Stimulated activated CD4-positive, alpha-beta T cell treated with anti-CD3 and anti-CD28 coated beads, Interleukin-2, amount 100 ng/mL, for 24 hours (primary cell): ENCODE measurements at places on chromosomes 6 and 20.

GRCh38 chr6:107116328-107116892, 1.1 kb upstream of the BEND3 start:
- DNase-seq: peak; percentile 23

DNA sequence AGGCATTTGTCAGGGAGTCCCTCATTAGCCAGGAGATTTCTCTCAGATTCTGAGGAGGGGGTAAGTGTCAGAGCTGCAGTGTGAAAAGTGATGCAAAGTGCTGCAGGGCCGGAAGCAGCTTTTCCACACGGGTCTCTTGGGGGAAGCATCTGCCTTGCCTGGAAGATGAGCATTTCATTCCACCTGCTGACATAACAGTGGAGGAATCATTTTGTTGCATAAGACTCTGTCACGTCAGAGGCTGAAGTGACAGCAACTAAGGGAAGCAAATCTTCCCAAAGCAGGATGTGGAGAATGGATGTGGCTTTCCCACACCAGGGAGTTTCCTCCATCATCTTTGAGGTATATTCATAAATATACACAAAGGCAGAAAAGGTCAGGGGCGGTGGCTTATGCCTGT, 22.8 kb downstream of the DCBLD1 start:
- DNase-seq: no peak

DNA sequence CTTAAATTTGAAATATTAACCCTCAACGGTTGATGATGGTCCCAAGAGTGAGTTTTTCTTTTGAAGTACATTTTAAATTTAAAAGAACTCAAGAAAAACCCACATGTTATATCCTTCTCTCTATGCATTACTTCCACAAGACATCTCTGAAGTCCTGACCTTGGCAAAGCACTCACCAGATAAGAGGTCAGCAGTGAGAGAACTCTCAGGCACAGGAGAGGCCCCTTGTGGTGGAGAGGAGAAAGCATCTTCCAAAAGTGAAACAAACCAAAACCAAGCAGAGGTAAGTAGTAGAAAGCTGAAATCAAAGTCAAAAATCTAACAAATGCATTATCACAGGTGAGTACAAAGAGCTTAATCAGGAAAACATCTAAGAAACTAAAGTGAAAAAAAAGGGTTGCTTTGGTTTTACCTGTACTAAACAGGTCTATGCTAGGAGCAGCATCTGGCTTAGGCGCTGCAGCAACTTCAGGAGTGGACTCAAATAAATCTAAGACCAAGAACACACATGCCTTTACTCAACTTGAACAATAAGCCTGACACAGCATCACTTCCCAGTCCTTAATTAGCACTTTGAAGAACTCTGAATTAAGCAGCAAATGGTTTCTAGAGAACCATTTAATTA, 80.5 kb downstream of the PRSS35 start:
- DNase-seq: no peak

- no peak for DNase-seq
These were observed 28.3 kb downstream of the RIN2 start for GRCh38 chr20:19786311-19786710.

DNA sequence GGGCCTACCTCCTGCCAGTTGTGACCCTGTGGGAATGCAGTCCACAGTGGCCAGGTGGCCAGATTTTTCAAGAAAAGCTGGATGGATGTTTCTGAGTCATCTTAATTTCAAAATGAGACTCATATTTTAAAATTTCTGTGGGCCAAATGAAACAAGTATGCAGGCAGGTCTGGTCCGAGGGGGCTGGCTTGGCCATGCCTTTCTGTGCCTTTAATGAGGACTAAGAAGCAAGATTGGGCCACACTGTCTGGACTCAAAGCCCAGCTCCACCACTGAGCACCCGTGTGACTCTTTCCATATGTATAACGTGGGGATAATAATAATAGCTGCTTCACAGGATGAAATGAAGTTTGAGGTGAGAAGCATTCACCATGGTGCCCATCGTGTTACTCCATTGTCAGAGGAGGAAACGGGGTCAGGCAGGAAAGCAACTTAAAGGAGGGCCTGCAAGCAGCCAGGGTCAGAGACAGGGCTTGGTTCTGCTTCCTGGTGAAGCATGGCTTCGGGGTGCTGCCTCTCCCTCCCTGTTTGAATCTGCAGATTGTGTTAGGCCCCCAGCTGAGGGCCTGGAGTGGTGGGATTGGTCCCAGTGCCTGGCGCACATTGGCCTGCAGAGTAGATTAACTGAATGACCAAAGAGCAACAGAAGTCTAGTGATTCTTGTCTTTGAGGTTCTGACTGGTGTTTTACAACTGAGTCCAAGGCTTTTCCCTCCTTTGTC, 3.8 kb downstream of the SOX12 start:
- no peak for DNase-seq

- DNase-seq: no peak
These were observed 1.9 kb downstream of the SYNJ2 start for GRCh38 chr6:157983406-157984119.

DNA sequence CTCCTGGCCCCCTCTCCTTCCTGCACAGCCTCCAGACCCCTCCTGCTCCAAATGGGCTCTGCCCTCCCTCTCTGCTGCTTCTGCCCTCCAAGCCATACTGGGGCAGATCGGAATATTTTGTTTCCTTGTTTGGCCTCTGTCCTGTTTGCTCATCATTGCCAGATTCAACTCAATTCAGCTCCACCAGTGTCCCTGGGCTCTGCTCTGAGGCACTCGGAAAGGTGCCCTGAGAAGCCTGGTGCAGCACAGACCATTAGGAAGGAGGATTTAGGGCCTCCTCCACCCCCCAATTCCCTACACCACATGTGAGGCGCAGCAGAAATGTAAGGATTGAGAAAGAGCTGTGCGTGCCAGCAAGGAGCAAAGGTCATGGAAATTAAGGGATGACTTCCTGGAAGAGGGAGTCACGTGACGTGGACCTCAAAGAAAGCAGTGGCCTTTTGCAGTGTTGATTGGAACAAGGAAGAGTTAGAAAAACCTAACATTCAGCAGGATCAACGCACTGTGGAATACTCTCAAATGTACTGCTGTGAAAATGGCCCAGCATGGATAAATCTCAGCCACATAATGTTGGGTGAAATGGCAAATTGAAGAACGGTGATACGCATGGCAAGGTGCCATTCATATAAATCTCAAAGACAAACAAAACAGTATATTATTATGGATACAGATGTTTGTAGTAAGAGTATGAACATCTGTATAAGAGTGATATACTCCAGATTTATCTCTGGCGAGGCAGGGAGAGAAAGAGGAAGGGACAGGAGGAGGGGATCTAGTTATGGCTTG, 229.5 kb upstream of the RNF24 start:
- DNase-seq: no peak

DNA sequence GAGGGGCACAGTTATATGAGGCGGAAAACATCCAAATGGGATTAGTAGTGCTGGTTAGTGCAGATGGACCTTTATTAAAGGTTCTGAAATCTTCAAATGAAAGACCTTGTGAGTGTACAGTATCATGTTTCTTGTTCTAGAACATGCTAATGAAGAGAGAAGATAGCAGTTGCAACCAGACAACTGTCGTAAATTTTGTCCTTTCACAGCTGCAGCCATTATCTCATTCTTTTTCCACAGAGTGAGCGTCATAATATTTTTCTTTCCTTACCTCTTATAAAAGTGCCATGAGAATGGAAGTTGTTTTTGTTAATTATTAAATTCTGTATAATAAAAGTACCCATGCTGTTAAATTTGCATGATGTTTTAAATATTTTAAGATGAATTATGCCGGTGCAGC, 4.4 kb upstream of the C6orf163 start:
- DNase-seq: no peak

DNA sequence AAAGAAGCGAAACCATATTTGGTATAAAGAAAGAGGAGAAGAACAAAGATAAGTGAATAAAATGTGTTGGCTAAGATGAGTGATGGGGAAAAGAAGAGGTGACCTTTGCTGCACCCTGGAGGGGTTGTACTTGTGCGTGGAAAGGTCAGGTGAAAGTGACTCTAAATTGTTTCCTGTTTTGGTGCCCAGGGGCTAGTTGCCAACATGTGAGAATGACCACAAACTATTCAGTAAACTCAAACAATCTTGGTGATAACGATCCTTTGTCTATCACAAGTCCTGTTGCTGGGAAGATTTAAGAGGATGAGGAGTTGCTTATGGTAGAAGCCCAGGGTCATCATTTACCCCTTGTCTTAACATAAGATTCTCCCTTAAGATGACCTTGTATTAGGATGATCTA, 57.9 kb downstream of the ADGRF5 start:
- no peak for DNase-seq

DNA sequence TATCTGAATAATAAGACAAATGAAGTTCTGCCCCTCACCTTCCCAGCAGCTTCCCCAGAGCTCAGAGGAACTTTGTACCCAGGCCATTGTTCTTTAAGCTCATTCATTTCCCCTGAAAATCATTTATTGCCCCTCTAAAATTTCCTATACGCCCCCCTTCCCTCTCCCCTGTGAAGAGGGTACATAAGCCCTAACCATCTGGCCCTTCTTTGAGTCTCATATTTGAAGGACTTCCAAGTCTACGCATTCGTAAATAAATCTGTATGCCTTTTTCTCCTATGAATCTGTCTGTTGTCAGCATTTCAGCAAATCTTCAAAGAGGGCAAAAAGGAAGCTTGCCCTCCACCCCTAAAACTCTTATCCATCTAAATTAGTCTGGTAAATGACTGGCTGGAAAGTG, 73.1 kb upstream of the DST start:
- DNase-seq: no peak

DNA sequence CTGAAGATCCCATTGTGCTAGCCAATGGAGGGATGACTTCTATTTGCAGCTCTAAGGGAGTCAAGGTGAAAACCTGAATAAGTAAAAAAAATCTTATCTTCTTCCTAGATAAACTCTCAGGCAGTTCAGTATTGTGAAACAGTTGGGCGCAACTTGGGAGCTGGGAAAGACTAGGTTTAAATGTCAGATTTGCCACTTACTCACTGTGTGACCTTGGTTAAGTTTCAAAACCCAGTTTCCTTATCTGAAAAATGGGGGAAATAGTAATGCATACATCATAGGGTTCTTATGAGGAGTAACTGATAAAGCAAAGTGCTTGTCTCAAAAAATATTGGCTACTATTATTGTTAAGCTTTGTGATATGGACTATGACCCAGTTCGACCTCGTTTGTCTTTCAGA, 88.8 kb downstream of the CD83 start:
- DNase-seq: no peak
